ENCODE measurements at places on chromosomes 1 and 21.

GRCh38 chr1:228740543-228741317, 5.5 kb downstream of the RHOU start:
- DNase-seq: no peak

DNA sequence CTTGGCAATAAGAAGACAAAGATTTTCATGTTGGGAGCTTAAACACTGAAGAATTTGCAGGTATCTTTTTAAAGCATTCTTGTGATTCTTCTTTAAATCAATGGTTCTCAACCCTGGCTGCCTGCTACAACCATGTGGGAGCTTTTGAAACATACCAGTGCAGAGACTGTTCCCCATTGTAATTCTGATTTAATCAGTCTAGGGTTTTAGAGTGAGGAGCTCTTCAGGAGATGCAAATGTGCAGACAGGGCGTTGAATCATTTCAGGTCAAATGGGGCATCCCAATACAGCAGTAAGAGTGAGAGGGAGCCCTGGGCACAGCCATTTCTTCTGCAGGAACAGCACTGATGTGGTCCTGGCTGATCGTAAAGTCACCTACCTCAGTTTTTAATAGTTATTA, 24.3 kb downstream of the KCNJ6 start:
- DNase-seq: no peak

- DNase-seq: no peak
Observed at GRCh38 chr1:211625040-211625439, 46.1 kb upstream of the SLC30A1 start.

GRCh38 chr1:42735477-42736105, 4.4 kb downstream of the CLDN19 start:
- no peak for DNase-seq

DNA sequence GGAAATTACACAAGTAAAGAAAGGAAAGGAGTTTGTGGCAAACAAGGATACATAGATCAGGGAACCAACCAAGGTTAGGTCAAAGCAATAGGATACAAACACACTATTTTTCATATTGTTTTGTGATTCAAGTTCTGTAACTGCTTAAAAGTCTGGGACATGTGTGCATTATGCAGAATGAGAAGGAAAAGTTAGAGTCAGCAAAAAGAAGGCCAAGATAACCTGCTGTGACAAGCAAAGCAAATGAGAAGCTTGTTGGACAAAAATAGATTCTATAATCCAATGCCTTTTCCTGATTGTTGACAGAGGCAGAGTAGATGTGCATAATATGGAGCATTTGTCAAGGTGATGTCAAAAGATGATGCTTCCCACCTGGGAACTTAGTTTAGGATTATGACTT, 556.0 kb upstream of the CXADR start:
- no peak for DNase-seq

DNA sequence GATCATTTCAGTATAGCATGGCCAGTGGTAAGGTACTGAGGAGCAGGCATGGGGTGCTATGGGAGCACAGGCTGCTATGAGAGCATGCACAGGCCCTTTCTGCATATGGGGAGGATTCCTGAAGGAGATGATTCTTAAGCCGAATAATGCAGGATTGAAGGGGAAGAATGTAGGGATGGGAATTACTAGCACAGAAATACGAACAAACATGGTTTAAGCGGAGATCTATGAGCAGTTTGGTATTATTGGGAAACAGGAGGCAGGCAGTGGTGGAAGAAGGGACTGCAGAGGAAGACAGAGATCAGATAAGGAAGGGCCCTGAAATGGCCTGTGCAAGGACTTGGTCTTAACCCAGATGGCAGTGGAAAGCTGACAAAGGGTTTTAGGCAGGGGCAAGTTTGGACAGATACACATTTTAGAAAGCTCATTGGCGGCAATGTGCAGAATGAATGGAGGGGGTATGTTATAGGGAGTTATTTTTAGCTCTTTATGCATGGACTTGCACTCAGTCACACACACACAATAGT, 1.7 kb downstream of the OSCP1 start:
- no peak for DNase-seq

DNA sequence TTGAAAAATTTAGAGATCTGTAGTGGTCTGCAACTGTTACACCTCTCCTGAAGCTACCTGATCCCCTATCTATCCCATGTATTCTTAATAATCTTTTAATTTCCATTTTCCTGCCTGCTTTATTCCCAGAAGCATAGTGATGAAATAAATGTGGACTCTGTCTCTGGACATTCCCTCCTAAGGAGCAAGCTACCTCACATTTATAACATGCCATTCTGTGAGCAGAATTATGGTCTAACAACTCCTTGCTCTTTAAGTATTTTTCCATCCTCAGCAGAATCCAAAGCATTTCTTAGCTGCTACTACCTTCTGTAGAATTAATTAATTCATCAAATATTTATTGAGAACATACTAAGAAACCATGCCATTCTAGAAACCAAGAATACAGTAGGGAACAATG, 15.1 kb downstream of the CRP start:
- no peak for DNase-seq

DNA sequence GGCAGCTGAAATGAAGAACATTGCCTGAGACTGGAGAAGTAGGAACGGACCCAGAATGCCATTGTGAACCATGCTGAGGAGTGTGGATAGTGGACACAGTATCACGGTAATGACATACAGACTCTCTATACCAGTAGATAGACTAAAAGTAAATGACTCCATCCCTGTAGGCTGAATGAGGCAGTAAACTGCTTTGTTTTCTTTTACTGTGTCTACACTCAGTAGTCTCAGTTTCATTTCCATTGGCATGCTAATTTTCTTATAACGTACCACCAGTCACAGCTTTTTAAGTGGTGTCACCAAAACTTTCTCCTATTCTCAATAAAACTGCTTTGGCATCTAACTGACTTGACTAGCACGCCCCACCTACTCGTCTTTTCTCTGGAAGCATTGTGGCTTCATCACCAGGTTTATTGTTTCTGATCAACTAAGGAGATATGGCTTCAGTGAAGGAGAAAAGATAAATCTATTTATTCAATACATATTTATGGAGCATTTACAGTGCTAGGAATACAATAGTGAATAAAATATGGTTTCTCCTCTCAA, 8.4 kb upstream of the ZNF697 start:
- DNase-seq: no peak

GRCh38 chr1:220353229-220354012, 81.2 kb upstream of the RAB3GAP2 start:
- DNase-seq: no peak

GRCh38 chr1:18110968-18111367, 3.4 kb downstream of the IGSF21 start:
- no peak for DNase-seq

DNA sequence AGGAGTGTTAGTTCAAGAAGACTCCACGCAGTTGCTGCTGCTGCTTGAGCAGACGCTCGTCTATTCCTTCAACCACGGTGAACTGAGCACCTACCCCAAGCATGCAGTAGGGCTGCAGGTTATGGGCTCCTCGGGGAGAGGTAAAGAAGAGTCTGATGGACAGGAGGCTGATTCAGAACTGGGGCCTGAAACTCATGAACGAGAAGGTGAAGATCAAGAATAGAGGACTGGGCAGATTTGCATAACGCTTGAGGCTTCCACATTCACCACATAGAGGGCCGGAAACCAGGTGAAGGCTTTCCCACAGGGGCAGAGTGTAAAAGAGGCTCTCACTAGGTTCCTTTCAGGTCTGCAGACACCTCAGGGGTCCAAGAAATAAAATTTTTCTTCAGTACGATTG, 9.1 kb downstream of the ABCA4 start:
- no peak for DNase-seq

- no peak for DNase-seq
Observed at GRCh38 chr1:62716397-62716796, 28.2 kb upstream of the DOCK7 start.

DNA sequence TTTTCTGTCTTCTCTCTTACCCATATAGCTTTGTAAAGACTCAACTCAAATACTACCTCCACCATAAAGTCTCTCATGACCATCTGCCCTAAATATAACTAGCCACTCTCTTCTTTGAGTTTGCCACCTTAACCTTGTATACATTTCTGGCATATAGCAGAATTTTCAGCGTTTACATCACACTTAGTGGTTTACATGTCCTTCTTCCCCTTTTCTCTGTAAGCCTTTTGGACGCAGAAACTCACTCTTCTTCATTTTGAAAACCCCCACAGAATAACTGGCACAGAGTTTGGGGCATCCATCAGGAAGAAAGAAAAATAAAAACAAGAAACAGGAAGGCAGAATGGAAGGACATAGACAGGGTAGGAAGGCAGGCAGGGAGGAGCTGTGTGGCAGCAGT, 131.8 kb upstream of the DUSP10 start:
- no peak for DNase-seq

DNA sequence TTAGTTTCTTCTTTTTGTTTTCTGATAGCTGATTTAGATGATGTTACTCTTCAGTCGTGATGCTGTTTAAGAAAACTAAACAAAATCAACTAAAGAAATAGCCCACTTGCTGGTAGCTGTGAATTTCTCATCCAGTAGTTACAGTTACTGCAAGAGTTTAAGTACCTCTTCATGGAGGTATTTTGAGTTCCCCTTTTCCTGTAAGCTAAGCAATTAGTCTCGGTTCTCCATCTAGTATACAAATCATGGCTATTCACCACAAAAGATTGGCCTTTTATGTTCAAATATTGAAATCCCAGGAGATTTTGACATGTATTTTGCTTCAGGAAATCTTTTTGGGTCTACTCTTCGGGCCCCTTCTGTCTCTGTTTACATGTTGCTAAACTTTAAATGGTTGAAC, 31.1 kb downstream of the HUNK start:
- no peak for DNase-seq

DNA sequence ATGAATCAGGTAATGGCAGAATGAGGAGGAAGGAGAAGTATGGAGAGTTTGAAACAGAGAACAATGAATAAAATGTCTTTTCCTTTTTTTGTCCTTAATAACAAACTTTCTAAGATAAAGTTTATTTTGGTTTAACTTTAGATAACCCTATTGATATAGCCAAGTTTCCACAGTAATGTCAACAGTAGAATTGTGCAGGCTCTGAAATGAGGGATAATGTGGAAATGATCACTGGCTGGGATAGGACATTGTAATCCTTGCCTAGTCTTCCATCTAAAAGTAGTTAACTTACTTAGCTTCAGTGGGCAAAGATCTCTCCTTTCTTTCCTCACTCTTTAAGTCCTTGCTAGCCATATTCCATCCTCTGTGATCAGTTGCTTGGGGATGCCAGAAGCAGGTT, 52.8 kb downstream of the NTMT2 start:
- no peak for DNase-seq

GRCh38 chr21:42130441-42130840, 59.3 kb downstream of the UMODL1 start:
- no peak for DNase-seq

- no peak for DNase-seq
Observed at GRCh38 chr1:15336866-15337265, 72.8 kb upstream of the EFHD2 start.

GRCh38 chr1:201675143-201675542, 136.2 kb downstream of the NAV1 start:
- DNase-seq: no peak

GRCh38 chr1:109892561-109893368, 17.9 kb upstream of the CSF1 start:
- DNase-seq: no peak

DNA sequence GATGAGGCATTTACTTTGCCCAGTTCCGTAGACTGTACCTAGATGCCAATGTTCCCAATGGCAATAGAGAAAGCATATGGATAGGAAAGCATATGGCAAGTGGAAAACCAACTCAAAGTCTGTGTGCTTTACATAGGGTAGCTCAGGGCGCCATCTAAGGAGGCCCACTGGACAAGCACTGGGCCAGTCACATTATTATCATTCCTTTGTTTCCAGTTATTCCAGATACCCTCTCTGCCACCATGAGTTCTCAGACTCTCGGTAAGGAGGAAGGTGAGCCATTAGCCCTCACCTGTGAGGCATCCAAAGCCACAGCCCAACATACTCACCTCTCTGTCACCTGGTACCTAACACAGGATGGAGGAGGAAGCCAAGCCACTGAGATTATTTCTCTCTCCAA, 9.8 kb downstream of the CD101 start:
- DNase-seq: no peak

DNA sequence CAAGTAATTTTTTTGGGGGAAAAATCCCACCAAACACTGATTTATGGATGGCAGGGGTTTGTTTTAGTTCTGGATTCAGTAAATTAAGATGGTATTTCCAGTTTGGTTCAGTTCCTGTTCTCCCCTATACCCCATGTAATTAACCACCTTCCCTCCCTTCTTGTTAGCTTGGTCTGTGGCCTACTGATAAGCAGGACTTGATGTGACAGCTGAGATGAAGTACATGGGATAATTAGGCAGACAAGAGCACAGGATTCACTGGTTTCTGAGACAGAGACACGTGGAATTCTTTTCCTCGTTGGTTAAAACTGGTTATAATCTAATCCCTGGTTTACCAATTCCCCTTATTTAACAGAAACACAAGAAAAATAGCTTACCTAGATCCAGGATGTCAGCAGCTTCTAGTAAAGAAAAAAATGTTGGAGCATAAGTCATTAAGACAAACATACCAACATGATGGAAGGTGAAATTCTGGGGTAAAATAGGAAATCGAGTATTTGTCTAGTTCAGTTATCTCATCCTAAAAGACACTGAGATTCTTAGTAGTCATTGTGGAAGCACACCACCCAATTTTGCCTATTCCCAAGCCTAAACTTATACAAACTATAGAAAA, 81.5 kb downstream of the SCMH1 start:
- DNase-seq: no peak

GRCh38 chr1:56798053-56798471, 21.1 kb downstream of the FYB2 start:
- DNase-seq: no peak

- DNase-seq: no peak
Observed at GRCh38 chr21:36297406-36297937, 22.5 kb upstream of the MORC3 start.

GRCh38 chr1:29120947-29121485, 2.7 kb downstream of the TMEM200B start:
- DNase-seq: peak; percentile 59

DNA sequence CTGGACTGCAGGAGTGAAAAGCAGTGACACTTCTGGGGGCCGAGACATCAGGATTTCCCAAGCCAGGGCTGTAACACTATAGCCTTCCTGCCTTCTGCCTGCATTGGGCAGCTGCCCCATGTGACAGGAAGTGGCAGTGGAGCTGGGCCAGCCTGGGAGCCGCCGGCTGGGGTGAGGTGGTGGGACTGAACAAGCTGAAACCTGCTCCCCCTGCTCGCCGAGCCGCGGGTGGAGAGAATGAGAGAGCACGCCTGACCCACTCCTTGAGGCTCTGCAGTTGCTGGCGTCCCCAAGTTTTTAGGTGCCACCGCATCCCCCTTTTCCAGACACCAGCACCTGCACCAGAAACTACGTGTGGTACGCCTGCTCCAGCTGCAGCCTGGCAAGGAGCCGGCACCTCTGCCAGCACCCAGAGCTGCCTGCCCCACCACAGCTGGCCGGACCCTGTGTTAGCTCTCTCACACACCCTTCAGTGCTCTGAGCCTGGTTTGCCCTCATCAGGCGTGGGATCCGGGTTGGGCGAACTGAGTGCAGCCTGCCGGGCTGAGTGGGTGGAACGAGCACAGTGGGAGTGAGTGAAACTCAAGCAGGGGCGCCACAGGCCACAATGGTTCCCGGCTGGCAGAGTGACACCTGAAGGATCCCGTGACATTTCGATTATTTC, 119.4 kb downstream of the AKT3 start:
- no peak for DNase-seq

- DNase-seq: no peak
Observed at GRCh38 chr1:111955755-111956154, 33.7 kb downstream of the KCND3 start.

All from stimulated activated CD8-positive, alpha-beta memory T cell treated with anti-CD3 and anti-CD28 coated beads, Interleukin-2, amount 100 ng/mL, for 48 hours (primary cell).